ENCODE measurements at places on chromosomes 2 and 18.

- DNase-seq, result no peak
These were observed 47.4 kb upstream of the SMAD7 start for GRCh38 chr18:48997985-48998831.

DNA sequence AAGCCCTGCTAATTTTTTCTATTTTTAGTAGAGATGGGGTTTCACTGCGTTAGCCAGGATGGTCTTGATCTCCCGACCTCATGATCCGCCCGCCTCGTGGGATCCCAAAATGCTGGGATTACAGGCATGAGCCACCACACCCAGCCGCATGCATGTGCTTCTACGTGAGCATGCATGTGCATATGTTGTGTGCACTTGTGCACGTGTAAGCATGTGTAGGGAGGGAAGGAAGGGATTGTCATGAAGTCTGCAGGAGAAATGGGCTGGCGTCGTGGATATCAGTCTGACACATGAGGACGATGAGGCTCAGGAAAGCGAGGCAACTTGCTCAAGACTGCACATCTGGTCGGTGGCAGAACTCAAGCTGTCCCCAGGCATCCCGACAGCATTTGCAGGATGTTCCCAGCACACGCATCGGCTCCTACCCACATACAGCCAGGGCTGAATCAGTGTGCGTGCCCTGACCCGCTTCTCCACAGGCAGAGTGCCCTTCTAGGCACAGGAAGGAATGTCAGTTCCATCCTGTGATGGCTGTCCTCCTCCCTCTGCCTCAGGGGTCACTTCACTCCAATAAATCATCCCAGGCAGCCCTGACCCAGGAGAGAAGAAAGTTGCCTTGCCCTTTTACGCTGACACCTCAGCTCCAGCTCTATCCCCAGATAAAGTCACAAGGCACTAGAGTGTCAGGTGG lies 49.9 kb upstream of the SLC14A2 start:
- DNase-seq, result no peak

GRCh38 chr2:203811491-203812221 lies 55.9 kb upstream of the CTLA4 start:
- DNase-seq, result no peak

- no peak for DNase-seq
These were observed 11.3 kb downstream of the TMEM247 start for GRCh38 chr2:46490521-46491141.

Data from endothelial cell (in vitro differentiated cells).